Right lobe of liver (tissue), 6 donors: ENCODE measurements at places on chromosomes 3 and 15.
A peak's percentile ranks its signal among the peaks of the same experiment; 100 is the strongest.

- peak; percentile 28 for DNase-seq
These were observed 34.0 kb upstream of the CILP start for GRCh38 chr15:65245096-65245856.

- DNase-seq, result no peak
These were observed 324.8 kb upstream of the LRRFIP2 start for GRCh38 chr3:37499061-37499785.

DNA sequence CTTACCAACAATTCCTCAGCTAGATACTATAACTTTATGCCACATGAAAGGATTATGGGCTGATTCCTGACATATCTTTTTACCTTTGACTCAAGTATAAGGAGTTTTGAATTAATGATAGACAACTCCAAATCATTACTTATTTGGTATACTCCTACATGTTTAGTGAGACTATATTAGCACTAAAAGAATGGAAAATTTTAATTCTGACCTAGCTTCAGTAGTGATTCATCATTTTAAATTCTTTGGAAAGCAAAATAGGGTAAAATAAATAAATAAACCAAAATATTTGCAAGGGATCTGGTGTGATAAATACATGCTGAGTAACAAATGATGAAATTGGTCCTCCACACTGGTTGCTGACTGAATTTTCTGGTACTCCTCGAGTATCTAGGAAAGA lies 42.3 kb upstream of the VGLL3 start:
- no peak for DNase-seq

- no peak for DNase-seq
These were observed 4.4 kb downstream of the FAH start for GRCh38 chr15:80157215-80157614.

DNA sequence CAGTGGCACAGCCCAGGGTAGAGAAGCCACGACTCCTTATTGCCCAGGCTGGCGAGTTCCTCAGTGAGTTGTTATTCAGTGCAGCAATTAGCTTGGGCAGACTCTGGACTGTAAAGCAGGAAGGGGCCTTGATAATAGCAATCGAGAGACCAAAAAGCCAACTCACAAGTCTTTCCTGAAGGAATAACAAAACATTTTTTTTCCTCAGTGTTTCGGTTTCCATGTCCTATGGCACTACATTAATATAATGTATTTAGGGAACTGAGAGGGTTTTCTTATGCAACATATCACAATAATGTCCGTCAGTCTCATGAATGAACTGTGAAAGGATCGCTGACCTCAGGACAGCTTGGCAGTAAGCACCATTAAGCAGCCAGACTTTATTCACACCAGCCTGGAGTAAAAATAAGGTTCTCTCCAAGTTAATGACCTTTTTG lies 248.9 kb upstream of the TBL1XR1 start:
- DNase-seq, result no peak

GRCh38 chr3:185912929-185913901 lies 24.6 kb downstream of the TRA2B start:
- no peak for DNase-seq

DNA sequence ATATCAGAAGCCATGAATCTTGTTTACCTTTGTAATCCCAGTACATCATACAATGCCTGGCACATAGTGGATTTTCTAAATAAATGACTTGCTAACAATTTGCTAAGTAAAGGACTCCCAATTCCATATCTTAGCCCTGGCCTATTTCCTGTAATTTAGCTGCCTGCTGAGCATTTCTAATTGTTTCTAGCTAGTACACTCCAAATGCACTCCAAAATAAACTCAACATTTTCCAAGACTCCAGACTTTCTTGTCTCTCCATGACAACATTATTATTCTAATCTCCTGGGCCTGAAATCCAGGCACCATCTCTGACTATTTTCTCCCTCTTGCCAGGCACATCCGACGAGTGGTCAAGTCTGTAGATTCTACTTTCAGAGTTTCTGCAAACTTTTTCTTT lies 773.5 kb downstream of the SQOR start:
- no peak for DNase-seq

- no peak for DNase-seq
These were observed 32.3 kb upstream of the CYP11A1 start for GRCh38 chr15:74399511-74400312.

DNA sequence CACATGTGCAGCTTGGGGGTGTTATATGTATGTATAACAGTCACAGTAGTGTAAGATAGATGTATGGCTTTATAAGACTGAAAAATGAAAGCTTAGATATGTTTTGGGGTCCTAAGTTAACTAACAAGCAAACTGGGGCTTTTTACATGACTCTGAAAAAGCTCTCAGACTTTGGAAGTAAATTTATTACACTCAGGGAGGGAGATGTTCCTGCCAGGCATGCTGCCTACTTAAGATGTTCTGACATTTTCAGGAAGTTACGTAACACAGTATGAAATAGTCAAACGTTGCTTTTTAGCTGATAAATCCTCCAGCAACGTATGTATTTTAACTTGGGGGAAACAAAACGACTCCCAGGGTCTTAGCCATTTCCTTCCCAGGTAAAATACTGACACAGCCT lies 1.7 kb upstream of the IFT57 start:
- no peak for DNase-seq

DNA sequence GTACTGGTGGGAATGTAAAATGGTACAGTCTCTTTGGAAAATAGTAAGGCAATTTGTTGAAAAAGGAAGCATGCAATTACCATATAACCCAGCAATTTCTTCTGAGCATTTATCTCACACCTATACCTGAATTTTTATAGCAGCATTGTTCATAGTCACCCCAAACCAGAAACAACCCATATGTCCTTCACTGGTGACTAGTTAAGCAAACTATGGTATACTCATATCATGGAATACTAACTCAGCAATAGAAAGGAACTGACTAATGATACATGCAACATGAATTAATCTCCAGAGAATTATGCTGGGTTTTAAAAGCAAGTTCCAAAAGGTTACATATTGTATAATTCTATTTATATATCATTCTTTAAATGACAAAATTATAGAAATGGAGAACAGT lies 60.2 kb downstream of the TRAT1 start:
- DNase-seq, result no peak

GRCh38 chr3:69255928-69256327 lies 130.0 kb downstream of the FRMD4B start:
- DNase-seq, result peak; percentile 85

GRCh38 chr3:56933803-56934202 lies 126.7 kb upstream of the SPATA12 start:
- no peak for DNase-seq

GRCh38 chr3:179967622-179968021 lies 69.1 kb downstream of the PEX5L start:
- no peak for DNase-seq

- no peak for DNase-seq
These were observed 85.8 kb downstream of the RPLP1 start for GRCh38 chr15:69538379-69538778.

GRCh38 chr3:53044371-53044710 lies 1.5 kb downstream of the SFMBT1 start:
- DNase-seq, result no peak

DNA sequence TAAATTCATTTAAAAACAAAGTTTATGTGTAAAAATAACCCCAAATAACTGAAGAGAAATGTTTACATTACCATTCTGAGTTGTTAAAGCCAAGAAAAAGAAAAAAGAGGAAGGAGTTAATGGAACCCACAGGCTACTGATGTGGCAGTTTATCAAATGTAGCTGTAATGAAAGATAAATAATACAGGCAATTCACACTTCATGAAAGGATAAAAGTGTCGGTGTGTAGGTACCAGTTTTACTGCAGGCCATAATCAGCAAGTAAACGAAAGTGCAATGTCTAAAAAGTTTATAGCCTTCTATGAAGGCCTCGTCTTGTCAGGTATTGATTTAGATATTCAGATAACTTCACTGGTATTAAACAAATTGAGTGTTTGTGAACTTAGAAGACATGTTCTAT lies 164.6 kb downstream of the DPH6 start:
- DNase-seq, result no peak

GRCh38 chr3:140470962-140471361 lies 206.9 kb upstream of the TRIM42 start:
- DNase-seq, result no peak

DNA sequence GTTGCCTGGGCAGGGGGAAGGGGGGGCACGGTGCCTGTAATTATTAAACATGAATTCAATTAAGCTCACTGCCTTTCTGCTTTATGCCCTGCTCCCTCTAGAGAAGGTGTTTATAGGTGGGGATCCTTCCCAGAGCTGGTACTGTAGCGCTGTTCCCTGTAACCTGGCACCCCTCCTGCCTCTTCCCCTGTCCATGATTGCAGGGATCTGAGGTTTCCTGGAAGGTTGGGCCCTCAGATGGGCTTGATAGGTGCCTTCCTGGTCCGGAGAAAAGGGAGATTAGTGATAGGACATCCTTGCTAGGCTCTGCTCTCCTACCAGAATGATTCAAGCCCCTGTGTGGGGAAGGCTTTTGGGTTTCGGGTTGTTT lies 2.1 kb upstream of the FAM131A start:
- no peak for DNase-seq

DNA sequence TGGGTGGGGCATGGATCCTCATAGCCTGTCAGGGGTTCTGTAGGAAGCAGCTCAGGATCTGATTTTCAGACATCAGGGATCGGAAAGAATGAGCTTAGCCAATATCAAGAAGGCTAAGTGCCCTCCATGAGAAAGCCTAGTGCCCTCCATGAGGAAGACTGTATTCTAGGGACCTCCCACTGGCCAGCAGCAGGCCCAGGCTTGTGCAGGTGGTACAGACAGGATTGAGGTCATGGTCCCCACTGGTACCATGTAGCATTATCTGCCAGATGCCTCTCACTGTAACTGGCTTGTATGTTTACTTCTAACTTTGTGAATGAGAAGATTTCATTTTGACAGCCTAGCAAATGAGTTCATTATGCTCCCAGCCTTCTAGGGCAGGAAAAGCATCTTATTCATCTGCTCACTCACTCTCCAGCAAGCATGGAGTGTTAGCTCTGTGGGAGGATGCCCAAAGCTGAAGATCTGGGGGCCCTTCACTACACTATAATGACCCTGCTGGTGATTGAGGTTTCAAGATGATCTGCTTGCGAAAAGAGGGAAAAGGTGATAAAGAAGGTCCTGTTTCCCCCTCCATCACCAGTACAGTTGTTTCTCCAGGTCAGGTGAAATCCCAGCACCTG lies 7.5 kb downstream of the EPHB1 start:
- no peak for DNase-seq

DNA sequence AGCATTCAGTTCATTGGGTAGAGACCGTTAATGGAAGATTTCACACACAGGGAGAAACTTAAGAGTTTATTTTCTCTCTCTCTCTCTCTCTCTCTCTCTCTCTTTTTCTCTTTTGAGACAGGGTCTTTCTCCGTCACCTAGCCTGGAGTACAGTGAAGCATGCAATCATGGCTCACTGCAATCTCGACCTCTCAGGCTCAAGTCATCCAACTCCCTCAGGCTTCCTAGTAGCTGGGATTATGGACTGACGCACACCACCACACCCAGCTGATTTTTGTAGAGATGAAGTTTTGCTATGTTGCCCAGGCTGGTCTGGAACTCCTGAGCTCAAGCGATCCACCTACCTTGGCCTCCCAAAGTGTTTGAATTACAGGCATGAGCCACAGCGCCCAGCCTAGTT lies 1.6 kb downstream of the WDR72 start:
- no peak for DNase-seq

DNA sequence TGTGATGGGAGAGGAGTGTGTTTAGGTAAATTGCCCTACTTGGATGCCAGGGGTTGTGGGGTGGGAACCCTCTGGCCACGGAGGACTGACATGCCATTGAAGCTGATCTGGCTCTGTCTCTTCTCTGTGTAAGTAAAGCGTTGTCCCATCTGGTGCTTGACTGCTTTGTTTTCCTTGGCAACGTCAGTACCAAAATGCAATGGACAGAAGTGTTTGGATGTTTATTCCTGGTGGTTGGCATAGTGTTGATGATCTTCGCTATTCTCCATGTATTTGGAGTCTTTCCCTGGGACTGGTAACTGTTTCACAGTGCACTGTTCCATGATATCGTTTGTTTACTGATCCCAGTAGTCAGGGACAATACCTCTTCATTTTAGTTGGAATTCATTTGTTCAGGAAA lies 130.5 kb upstream of the MCTP2 start:
- DNase-seq, result no peak

GRCh38 chr15:51121118-51121517 lies 26.4 kb upstream of the TNFAIP8L3 start:
- no peak for DNase-seq

DNA sequence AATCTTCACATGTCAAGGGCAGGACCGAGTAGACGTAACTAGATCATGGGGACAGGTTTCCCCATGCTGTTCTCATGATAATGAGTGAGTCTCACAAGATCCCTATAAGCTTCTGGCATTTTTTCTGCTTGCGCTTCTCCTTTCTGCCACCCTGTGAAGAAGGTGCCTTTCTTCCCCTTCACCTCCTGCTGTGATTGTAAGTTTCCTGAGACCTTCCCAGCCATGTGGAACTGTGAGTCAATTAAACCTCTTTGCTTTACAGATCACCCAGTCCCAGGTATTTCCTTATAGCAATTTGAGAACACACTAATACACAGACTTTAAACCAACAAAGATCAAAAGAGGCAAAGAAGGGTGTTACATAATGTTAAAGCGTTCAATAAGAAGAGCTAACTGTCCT lies 156.6 kb upstream of the UBE2E2 start:
- no peak for DNase-seq

DNA sequence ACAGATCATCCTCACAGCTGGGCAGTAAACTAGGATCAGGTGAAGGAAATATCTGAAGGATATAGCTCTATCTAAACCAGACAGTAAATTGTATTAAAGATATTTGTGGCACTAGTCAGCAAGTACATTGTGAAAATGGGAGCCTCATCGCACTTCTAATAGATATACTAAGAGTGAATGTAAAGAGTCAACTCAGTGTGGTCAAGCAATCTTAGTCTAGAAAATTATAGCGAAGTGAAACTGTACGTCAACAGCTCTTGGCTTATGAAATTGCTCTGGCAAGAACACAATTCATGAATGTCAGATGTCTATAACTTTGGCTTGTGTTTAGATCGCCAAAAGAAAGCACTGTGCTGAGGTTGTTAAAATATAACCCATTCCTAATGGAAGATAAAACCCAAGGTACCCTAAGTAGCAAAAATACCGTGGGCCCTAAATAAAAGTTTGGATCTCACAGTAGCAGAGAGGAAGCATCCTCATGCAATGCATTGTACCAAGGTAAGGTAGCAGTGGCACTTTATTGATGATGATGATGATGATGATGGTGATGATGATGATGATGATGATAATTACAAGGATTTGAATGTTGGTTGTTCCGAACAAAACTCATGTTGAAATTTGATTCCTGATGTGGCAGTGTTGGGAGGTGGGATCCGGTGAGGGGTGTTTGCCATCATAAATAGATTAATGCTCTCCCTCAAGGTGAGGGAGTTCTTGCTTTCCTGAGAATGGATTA lies 228.5 kb downstream of the UNC13C start:
- no peak for DNase-seq

DNA sequence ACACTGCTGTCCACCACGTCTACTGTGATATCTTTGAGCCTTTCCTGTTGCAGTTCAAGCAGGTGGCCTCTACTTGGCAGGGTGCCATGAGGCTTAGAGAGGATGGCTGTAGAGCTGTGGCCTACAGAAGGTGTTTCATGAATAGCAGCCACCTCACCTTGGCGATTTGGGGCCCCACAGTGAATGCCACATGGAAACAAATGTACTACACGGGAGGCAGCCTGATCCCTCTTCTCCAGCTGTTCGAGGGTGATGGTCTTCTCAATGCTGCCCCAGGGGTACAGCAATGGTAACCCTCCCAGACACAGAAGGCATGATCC lies 70.7 kb downstream of the FAM43A start:
- no peak for DNase-seq
